AG08396 (cell line): ENCODE measurements at places on chromosomes 13 and 19.

DNA sequence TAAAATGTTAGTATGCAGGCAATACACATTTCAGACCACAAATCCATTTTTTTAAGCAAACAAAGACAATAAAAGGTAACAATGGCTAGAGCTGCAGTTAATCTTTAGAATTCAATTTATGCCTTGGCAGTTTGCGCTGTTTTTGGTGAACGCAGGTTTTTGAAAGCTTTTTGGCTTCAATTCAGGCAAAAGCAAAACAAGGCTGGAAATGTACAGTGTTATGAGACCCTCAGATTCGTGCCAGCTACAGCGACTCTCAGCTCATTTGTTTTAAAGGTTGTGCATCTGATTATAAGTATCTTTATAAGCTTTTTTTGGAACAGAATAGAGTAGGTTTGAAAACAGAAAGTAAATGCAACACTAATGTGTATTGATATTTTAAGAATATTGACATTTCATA, 63.6 kb upstream of the SOX1 start:
- no peak for DNase-seq

DNA sequence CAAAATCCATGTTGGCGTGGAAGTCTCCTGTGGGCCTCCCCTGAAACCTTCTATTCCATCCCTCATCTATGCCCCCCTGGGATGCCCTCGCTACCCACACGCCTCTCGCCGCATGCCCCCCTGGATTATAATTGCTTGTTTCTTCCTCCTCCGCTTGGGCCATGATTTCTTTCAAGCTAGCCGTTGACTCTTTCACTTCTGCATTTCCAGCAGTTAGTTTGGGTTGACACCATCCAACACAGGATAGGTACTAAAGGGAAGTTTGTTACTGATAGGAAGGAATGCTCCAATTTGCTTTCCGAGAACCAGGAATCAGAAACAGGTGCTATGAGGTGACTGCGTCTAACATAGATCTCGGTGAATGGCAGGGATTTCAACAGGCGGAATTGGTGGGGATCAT, 7.7 kb upstream of the SLC25A15 start:
- DNase-seq: no peak

DNA sequence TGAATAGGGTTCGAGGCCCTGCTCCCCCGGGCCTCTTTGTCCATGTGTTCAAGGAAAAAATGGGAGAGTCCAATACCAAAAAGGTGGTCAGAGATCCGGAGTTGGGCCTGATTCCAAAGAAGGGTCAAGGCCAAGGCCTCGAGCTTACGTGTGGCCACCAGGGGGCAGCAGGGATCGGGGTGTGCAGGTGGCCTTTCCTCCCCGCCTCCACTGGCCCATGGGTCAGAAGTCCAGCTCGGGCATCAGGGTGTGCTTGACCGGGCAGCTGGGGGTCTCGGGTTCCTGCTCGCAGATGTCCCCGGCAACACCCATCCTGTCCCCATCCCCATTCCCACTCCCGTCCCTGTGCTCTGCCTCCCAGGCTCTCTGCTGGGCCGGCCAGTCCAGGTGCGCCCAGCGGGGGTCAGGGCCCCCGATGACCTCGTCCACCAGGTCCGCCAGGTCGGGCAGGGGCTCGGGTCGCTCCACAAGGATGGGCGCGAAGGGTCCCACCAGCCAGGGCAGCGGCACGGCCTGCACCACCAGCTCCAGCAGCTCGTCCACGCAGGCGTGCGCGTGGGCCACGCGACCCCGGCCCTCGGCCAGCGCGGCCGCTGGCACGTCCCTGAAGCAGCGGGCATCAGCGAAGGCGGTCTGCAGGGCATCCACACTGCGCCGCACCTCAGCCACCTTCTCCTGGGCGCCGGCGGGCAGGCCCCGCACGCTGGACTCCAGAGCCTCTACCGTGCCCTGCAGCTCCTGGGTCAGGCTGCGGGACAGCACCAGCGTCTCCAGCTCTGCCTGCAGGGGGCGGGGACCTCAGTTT, 5.2 kb upstream of the PLIN4 start:
- peak; percentile 75 for DNase-seq

GRCh38 chr19:7605490-7606222, 10.0 kb downstream of the CAMSAP3 start:
- DNase-seq: no peak

DNA sequence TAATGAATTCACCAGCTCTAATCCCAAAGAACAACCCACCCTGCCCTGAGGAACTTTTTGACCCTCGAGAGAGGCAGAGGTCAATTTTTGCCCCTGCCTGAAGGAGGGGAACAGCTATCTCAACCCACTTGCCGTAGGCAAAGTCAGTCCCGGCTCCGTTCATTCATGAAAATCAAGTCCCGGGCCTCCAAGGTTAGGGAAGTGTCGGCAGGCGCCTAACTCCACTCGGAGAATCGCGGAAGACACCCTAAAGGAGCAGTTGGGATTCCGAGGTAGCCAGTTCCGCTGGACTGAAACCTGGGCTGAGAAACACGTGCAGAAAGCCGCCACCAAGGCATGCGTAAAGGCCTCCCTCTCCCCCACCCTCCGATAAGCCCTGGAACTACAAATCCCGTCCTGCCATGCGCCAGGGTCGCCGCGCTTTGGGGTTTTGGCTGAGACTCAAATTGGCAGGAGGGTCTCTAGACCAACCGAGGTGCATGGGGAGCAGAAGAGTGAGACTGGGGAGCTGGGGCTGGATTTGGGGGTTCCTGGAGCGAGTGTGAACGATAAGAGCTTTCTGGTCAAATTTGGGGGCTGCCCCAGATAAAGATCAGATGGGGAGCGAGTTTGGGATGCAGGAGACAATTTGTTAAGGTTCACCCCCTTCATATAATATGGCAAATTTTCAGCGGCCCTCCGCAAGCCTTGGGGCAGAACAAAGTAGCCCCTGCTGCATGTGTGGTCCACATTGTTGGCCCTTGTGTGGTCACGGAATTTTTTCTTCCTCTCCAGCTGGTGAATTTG, at the start of gene TNPO2:
Gene TNPO2 (minus strand): TSS at position 292 of the 786 bp plus-strand sequence. CDS start 2,955 bp downstream, outside the sequence.
- DNase-seq: peak; percentile 75

GRCh38 chr13:73210218-73210883, 151.5 kb downstream of the KLF5 start:
- DNase-seq: no peak

GRCh38 chr13:109904218-109904617, 117.8 kb upstream of the IRS2 start:
- no peak for DNase-seq

DNA sequence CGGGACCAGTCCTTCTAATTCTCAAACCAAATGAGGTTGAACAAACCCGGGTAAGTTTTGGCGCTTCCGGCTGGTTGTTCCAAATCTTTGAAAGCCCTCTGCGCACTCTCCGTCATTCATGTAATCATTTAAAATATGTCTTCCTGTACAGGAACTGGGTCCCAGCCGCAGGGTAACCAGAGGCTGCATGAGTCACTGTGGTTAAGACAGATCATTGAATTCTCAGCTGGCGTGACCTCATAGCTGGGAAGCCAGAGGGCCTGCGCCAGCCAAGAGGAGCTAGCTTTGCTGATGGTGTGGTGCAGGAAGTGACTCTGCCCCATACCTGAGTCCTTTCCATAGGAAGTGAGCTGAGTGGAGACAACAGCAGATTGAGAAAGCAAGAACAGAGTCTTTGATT, 135.2 kb downstream of the TSHZ3 start:
- DNase-seq: peak; percentile 92

- no peak for DNase-seq
Measured at GRCh38 chr13:58397596-58398387, 766.2 kb downstream of the PCDH17 start.

DNA sequence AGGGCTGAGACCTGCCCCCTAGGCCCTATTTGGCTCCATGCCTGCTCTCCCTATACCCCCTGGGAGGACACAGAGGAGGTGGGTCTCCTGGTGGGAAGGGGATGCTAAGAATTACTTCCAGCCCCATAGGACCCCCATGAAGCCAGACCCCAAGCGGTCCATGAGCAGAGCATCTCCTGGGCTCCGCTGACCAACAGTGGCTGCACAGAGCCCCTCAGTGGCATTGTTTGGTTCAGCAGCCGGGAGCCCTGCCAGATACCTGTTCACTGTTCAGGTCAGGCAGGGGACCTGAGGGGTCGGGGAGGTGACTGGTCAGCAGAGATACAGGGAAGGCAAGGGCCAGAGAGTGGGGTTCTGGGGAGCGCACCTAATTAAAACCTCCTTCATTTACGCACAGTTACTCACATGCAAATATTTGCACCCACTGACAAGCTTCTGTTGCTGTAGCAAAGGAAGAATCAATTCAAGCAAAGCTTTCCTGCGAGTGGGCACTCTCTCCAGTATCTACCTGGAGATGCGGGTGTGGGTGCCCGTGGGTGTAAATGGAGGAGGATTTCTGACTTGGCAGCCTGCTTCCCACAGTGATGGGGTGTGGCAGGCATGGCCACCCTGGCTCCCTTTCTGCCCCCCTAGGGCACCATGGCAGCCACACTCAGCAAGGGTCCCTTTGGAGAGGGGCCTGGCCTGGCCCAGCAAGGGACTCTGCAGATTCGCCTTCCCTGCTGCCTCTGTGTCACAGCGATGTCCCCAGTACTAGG, 83.5 kb downstream of the CHST8 start:
- no peak for DNase-seq

- DNase-seq: no peak
Measured at GRCh38 chr13:107742544-107742943, 472.8 kb downstream of the LIG4 start.

GRCh38 chr13:74077792-74078191, 56.4 kb downstream of the KLF12 start:
- no peak for DNase-seq

GRCh38 chr19:42079886-42080763, 4.2 kb downstream of the ZNF574 start:
- DNase-seq: no peak

- DNase-seq: no peak
Measured at GRCh38 chr13:112513761-112514160, 74.2 kb downstream of the TUBGCP3 start.

- DNase-seq: peak; percentile 21
Measured at GRCh38 chr19:10655457-10656312, 1.5 kb downstream of the ILF3 start.

DNA sequence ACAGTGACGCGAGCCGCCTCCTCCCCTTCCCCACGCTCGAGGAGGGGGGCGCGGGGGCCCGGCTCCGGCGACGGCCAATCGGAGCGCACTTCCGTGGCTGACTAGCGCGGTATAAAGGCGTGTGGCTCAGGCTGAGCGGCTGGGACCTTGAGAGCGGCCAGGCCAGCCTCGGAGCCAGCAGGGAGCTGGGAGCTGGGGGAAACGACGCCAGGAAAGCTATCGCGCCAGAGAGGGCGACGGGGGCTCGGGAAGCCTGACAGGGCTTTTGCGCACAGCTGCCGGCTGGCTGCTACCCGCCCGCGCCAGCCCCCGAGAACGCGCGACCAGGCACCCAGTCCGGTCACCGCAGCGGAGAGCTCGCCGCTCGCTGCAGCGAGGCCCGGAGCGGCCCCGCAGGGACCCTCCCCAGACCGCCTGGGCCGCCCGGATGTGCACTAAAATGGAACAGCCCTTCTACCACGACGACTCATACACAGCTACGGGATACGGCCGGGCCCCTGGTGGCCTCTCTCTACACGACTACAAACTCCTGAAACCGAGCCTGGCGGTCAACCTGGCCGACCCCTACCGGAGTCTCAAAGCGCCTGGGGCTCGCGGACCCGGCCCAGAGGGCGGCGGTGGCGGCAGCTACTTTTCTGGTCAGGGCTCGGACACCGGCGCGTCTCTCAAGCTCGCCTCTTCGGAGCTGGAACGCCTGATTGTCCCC, at the start of gene JUNB:
Gene JUNB (plus strand): TSS at position 142 of the 706 bp plus-strand sequence. CDS start 286 bp downstream, at position 428.
- peak; percentile 95 for DNase-seq

- no peak for DNase-seq
Measured at GRCh38 chr13:33678906-33679657, 138.9 kb upstream of the RFC3 start.

DNA sequence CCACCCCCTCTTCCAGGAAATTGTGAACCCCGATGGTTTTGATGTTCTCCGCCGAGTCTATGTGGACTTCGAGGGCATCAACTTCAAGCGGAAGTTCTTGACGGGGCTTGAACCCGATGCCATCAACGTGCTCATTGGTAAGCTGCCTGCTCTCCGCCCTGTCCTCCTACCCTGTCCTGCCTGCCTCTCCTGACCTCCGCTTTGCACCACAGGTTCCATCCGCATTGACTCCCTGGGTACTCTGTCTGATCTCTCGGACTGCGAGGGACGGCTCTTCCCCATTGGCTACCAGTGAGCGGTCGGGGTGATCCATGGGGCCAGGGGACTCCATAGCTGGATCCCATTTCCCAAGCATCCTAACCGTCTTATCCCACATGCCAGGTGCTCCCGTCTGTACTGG, 11.9 kb downstream of the IGFLR1 start:
- DNase-seq: no peak

DNA sequence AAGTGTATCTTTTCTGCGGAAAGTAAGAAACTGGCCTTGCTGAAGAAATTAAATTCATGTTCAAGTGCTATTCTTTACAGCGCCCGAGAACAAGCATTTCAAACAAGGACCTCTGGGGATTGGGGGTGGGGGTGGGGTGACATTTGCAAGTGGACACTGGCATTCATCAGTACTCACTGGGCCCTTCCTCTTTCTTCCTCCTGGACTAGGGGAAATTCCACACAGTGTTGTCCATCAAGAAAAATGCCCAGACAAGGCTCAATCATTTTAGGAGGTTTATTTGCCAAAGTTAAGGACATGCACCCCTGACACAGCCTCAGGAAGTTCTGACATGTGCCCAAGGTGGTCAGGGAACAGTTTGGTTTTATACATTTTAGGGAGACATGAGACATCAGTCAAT, 22.9 kb upstream of the OR10H1 start:
- no peak for DNase-seq

DNA sequence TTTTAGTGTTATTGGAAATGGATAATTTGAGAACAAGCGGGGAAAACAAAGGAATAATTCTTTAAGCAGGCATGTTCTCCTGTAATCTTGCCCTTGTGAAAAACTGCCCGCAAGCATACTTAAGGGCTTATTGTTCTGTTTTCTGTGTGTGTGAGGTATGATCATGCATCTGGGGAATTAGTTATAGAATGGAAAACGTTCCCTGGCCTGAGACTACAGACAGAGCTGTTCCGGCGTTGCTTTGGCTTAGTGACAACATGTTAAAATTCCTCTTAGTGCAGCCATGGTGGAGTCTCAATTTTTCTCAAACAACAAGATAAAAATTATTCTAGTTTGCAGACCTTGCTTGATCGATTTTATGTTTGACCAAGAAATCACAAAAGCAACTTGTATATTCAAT, 560.2 kb upstream of the SPRY2 start:
- DNase-seq: no peak

DNA sequence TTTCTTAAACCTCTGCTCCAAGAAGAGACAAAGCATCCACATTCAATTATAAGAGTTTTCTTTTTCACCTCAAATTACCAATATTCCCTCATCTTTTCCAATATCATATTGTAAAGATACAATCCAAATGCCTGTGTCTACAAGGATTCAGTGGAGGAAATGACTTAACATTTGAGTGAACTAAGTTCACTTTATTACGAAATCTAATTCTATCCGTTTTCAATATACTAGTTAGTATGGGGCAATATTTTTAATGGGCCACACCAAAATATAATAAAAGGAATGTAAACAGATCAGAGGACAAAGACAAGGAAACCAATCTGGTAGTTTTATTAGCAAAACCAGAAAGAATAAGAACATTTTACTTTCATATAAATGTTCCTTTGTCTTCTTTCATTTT, 136.0 kb downstream of the DCLK1 start:
- no peak for DNase-seq

- no peak for DNase-seq
Measured at GRCh38 chr19:15701757-15702533, 25.9 kb upstream of the OR10H2 start.
